D721Med (cell line): ENCODE measurements at places on chromosomes 5 and 9.

- DNase-seq = no peak
Observed at GRCh38 chr5:149471406-149472183, 79.6 kb downstream of the CSNK1A1 start.

GRCh38 chr5:96816411-96816939, 8.7 kb upstream of the ERAP1 start:
- DNase-seq = no peak

DNA sequence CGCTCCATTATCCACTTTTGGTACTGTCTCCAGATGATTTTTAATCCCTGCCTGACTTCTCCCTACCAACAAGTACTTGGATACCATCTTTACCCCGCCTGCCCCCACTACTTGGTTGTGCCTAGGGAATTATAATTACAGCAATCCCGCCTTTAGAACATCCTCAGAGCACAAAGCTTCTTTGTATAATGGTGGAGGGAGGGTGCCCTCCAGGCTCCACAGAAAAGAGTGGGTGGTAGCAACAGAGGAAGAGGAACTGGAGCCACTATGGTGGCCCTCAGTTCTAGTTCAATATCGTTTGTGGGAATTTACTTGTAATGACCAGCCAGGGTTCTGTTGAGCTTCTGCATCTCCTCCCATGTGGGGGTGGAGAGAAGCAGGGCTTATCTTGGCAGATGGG, 79.0 kb upstream of the RNF38 start:
- DNase-seq = no peak

DNA sequence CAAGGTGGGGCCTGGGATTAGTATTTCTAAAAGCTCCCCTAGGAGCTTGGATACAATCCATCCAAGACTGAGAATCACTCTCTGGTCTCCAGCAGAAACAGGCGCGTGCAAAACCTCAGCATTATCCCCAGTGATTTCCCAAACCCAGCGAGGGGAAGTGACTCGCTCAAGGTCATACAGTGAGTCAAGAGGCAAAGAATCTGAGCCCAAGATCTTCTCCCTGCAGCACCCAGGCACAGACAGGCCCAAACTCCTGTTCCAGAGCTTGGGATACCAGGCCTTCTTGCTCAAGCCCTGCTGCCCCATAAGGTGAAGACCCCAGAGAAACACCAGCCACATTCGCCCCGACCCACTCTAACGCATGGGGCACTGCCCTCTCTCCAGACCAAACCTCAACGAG, 33.2 kb downstream of the SHB start:
- no peak for DNase-seq

DNA sequence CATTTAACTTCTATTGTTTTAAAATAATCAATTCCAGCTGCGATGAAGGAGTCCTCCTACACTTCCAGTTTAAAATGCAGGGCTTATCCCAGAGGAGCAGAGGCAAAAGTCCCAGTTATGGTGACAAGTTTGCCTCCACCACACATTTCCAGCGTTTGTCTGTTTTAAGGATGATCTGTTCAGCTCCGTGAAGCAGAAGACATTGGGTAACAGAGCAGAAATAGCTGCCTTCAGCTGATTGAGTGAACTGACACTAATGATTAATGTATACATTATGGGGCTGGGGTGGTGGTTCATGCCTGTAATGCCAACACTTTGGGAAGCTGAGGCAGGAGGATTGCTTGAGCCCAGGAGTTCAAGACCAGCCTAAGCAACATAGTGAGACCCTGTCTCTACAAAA, 127.6 kb downstream of the HSD17B3 start:
- no peak for DNase-seq

DNA sequence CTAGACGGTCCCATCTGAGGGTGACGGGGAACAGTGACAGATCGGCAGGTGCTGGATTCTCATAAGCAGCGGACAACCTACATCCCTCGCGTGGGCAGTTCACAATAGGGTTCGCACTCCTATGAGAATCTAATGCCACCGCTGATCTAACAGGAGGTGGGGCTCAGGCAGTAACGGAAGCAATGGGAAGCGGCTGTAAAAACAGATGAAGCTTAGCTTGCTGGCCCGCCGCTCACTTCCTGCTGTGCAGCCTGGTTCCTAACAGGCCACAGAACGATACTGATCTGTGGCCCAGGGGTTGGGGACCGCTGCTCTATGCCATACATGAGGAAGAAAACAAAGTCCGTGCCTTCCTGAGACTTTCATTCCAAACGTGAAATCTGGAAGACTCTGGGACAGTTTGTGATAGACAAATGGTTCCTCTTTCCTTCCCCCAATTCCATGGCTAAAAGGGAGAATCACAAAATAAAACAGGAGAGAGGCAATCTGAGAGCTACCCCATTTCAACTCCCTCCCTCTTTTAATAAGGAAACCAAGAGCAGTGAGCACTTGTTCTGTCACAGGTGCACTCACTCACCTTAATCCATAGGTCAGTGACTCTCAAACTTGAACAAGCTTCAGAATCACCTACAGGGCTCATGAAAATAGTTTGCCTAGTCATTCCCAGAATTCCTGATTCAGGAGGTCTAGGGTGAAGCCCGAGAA, 12.1 kb downstream of the PDCL start:
- no peak for DNase-seq

DNA sequence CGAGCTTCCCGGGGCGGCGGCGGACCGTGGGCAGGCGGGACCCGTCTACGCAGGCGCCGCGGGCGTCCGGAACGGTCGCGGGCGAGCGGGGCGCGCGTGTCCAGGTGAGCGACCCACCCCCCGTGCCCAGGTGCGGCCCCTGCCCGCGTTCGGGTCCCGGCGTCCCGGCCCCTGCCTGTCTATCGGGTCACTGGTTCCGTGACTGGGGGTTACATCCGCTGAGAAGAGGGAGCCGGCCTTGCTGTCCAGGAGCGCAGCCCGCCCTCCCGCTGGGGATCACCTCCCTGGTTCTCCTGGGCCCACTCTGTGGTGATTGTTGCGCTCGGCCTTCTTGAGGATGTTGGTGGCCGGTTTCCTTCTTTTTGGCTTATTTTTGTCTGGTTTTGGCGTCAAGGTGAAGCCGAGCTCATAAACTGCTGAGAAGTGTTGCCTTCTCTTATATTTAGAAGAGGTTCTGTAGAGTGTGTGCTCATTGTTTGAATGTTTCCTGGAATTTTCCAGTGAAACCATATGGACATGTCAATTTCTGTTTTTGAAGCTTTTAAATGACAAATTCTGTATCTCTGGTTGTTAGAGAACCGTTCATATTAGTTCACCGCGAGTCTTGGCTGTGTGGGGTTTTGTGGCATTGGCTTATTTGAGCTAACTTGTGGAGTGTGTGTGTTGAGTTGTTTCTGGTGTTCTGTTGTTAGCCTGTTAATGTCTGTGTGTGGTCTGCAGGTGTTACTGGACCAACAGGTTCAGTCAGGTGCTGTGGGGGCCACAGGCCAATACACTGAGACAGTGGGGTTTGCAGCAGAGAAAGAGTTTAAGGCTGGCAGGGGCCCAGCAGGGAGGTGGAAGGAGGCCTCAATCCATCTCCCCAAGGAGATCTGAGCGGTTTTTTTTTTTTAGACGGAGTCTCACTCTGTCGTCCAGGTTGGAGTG, 621 bp downstream of the CEP72 start:
- DNase-seq = no peak

- DNase-seq = no peak
Observed at GRCh38 chr5:94544031-94544650, 74.3 kb downstream of the KIAA0825 start.

DNA sequence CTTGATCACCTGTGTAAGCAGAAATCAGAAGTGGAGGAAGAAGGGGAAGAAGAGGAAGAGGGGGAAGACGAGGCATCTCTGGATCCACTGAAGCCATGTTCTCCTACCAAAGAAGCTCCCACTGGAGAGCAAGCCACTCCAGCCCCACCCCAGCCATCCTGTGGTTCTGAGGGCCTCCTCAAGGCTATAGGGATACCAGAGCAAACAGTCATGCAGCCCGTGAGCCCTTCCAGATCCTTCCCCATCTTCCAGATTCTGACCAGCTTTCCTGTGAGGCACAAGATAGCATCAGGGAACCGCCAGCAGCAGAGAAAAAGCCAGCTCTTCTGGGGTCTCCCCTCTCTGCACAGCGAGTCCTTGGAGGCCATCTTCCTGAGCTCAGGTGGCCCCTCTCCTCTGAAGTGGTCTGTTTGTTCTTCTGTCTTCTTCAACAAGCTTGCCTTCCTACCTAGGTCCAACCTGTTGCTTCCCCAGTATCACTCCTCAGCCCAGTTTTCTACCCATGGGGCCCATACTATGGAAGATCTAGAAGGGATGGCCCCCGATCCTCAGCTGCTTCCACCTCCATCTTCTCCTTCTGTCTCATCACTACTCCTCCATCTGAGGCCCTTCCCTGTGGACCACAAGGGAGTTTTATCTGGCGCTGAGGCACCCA, 29.4 kb downstream of the VCP start:
- DNase-seq = no peak

DNA sequence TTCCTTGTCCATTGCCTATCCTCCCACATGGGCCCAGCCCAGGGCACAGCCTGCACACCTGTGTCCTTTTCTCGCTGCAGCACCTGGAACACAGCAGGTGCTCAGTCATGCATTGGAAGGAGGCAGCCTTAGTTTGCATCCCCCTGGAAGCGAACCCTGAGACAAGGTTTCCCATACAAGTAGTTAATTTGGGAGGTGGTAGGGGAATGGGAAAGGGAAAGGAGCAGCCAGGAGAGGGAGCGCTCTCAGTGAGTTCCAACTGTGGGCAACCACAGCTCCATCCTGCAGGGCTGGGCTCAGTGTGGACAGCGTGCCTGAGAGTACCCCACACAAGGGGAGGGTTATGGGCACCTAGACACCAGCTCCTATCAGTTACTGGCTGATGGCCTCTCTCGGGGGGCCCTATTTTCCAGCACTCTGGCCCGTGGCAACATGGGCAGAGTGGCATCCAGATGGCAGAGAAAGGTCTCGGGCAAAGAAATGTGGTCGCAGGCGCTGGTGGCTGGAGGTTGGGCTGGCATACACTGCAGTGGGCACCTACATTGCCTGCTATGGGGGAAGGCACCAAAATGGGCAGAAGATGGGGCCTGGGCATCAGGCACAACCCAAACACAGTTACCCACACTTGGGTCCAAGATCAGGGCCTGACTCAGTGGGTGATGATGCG, 50.1 kb downstream of the TSPAN17 start:
- DNase-seq = no peak

DNA sequence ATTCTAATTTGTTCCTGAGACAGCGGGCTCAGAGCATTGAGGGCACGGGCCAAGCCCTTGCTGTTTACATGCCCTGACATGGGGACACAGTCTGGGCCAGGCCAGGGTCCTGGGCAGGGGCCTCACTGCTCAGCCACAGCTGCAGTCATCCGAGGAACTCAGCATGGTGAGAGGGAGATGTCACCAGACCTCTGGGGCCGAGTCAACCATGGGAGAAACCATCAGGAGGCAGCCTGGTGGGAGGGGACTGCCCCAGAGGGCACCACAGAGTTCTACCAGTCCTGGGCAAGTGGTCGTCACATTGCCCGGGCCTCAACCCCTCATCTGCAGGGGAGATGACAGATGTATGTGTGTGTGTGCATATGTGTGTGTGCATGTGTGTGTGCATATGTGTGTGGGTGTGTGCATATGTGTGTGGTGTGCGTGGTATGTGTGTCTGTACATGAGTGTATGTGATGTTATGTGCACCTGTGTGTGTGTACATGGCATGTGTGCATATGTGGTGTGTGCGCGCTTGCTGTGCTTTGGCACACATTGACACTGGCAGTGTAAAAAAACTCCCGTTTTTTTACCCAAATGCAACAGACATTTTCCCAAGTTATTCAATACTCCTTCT, 42.4 kb upstream of the TMEM250 start:
- no peak for DNase-seq

- DNase-seq = no peak
Observed at GRCh38 chr9:71755230-71755629, 13.1 kb downstream of the CEMIP2 start.

DNA sequence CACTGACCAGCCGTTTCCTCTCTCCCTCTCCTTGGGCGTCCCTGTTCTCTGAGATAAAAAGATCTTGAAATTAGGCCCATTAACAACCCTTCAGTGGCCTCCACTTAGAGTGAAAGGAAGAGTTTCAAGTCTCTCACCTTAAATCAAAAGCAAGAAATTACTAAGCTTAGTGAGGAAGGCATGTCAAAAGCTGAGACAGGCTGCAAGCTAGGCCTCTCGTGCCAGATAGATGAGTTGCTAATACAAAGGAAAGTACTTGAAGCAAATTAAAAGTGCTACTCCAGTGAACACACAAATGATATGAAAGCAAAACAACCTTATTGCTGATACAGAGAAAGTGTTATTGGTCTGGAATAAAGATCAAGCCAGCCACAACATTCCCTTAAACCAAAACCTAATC, 331.3 kb upstream of the SEMA6A start:
- no peak for DNase-seq

DNA sequence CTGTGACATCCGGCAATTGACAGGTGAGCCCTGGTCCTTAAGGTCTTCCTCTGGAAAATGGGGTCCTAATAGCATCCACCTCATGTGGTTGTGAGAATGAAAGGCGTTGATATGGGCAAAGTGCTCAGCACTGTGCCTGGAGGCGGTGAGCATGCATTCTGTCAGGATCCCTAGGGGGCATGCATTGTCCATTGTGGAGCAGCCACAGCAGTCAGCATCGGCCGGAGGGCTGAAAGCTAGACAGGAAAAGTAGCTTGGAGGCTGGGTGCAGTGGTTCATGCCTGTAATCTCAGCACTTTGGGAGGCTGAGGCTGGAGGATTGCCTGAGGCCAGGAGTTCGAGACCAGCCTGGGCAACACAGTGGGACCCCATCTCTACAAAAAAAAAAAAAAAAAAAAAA, 122.2 kb downstream of the LHX2 start:
- no peak for DNase-seq

- no peak for DNase-seq
Observed at GRCh38 chr9:113302792-113303418, at the start of gene RNF183. TSS of gene RNF183 (minus strand) at chr9:113303376. CDS start at chr9:113298184, 5,192 bp downstream.

- no peak for DNase-seq
Observed at GRCh38 chr5:19169426-19169825, 818.6 kb downstream of the CDH18 start.

DNA sequence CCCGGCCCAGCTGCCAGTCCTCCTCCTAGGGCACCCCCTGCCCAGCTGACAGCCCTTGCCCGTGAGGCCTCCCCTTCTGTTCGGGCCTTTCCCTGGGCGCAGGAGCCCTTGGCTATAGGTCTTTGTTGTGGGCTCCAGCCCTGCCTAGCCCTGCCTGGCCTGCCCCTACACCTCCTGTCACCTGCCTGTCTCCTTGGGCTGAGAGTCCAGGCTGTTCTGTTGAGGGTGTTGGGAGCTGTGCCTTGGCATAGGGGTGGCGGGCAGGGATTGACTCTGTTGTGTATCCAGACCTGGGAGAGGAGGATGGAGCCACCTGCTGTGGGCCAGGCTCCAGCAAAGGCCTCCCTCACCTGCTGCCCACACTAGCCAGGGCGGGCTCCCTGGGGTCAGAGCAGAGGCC, 11.6 kb downstream of the FCN2 start:
- no peak for DNase-seq

GRCh38 chr5:168290902-168291341, 523 bp upstream of the WWC1 start:
- no peak for DNase-seq

- DNase-seq = no peak
Observed at GRCh38 chr9:134369416-134370212, 43.4 kb downstream of the RXRA start.

DNA sequence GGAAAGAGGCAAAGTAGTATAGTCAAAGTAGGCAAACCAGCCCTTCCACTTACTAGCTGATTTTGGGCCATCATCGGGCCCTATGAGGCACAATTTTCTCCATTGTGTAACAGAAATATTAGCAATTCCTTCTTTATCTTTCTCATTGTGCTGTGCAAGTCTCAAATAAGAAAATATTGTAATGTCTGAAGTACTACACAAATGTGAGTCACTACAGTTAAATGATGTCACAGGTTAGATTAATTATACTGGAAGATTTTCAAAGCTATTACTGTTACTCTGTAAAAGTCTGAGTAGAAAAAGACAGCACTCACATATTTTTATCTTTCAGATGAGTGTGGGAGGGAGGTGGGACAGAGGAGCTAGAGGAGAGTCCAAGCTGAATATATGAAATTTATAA, 12.4 kb upstream of the TMC1 start:
- DNase-seq = no peak
